ENCODE measurements at places on chromosomes 16 and 17.

- DNase-seq: no peak
These were observed 929 bp downstream of the TMEM11 start for GRCh38 chr17:21212826-21213637.

GRCh38 chr17:2170023-2170422 lies 115.1 kb downstream of the HIC1 start:
- peak; percentile 8 for DNase-seq

DNA sequence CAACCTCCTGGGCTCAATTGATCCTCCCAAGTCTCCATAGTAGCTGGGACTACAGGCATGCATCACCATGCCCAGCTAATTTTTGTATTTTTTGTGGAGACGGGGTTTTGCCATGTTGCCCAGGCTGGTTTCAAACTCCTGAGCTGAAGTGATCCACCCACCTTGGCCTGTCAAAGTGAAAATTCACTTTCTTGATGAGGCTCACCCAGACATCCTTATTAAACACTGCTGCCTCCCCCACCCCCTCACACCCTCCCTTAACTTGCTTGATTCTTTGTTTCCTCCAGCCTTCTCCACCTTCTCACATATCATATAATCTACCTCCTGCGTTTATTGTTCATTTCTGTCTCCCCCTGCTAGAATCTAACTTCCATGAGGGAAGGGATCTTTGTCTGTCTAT lies 46.0 kb upstream of the TEX2 start:
- DNase-seq: no peak

- DNase-seq: no peak
These were observed 10.5 kb downstream of the VASN start for GRCh38 chr16:4381935-4382794.

- no peak for DNase-seq
These were observed 220 bp upstream of the ARHGAP44 start for GRCh38 chr17:12789075-12789480.

DNA sequence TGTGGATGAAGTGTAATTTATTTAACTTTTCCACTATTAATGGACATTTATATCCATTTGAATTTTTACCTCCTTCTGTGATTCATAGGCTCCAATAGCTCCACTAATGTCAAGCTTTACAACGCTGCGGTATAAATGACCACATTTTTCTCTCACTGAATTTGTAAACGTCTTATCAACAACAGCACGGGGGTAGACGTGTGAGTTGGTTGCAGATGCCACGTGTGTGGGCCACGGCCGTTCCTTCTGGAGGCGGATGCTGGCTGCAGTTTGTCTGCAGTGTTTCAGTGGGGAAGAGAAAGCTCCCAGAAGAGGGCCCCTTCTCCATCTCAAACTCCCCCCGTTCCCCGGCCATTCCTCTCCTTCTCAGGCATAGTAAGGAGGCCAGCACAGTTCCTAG lies 68.2 kb upstream of the XYLT1 start:
- DNase-seq: no peak

DNA sequence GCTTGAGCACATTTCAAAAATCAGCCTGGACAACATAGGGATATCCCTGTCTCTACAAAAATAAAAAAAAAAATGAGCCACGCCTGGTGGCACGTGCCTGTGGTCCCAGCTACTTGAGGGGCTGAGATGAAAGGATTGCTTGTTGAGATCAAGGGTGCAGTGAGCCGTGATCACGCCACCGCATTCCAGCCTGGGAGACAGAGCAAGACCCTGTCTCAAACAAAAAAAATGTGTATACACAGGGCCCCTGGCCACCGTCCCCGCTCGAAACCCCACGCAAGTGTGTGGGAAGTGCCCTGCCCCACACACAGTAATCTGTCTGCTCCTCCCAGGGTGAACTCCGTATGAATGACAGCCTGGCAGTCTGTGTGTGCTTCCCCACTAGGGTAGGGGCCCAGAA lies 93.0 kb upstream of the RPL38 start:
- DNase-seq: peak; percentile 73

- no peak for DNase-seq
These were observed 21.1 kb upstream of the DOK4 start for GRCh38 chr16:57507136-57508034.

DNA sequence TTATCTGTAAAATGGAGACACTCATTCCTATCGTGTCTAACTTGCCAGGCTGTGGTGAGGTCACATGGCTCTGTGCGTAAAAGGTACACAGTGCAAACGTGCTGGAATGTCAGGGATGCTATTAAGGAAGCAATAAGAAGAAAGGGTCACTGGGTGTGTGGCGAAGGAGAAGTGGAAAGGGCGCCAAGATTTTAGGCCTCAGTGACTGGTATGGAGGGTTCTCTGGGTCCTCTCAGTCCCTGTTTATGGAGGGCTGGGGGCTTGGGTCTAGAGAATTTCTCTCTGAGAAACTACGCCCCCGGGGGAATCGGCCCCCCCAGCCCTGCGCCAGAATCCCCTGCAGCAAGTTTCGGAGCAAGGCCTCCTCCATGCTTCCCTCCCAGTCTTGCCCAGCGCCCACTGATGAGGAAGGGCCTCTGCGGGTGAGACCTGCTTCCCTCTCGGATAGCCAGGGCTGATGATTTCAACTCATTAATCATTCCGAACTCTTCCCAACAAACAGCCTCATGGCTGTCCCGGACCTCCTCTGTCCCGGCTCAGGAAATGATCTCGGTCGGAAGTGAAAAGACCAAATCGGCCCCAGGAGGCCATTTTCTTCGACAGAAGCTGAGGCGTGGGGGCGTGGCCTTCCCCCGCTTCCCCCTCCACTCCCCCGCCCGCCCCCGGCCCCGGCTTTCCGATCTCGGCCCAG lies 1.2 kb upstream of the HEXIM1 start:
- peak; percentile 67 for DNase-seq

GRCh38 chr16:27860091-27860490 lies 203.4 kb downstream of the GSG1L start:
- no peak for DNase-seq

- no peak for DNase-seq
These were observed 79.5 kb upstream of the RPL38 start for GRCh38 chr17:74123866-74124444.

- DNase-seq: no peak
These were observed 16.2 kb upstream of the CTCF start for GRCh38 chr16:67546091-67546501.

GRCh38 chr17:13477180-13477611 lies 124.5 kb downstream of the HS3ST3A1 start:
- DNase-seq: no peak

GRCh38 chr16:57899771-57900661 lies 70.9 kb downstream of the CNGB1 start:
- DNase-seq: peak; percentile 57

- DNase-seq: no peak
These were observed 55.3 kb downstream of the MYO18A start for GRCh38 chr17:29124925-29125273.

DNA sequence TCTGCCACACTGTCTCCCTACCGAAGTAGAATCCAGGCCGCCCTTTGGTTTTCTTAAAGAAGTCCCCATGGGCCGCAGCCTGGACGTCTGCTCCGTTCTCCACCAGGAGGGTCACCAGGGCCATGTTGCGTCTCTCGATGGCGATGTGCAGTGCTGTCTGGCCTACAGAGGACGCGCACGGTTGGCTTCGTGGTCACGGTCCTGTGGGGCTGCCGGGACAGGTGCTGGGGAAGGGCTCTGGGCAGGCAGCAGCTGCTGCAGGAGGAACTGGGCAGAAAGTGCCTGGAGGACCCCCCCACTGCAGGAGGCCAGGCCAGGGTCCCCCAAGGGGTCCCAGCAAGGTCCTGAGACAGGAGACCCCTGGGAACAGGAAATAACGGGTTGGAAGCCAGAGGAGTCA lies 19.0 kb downstream of the TRPV1 start:
- DNase-seq: no peak

Data from SW480 (cell line).